Stimulated activated memory B cell treated with anti-CD40 and anti-IgM and Interleukin-4, amounts not matched to agents 10 μg/mL and 1 μg/mL and 100 μg/mL, for 72 hours (primary cell): ENCODE measurements at places on chromosomes 16 and 17.
A peak's percentile ranks its signal among the peaks of the same experiment; 100 is the strongest.

DNA sequence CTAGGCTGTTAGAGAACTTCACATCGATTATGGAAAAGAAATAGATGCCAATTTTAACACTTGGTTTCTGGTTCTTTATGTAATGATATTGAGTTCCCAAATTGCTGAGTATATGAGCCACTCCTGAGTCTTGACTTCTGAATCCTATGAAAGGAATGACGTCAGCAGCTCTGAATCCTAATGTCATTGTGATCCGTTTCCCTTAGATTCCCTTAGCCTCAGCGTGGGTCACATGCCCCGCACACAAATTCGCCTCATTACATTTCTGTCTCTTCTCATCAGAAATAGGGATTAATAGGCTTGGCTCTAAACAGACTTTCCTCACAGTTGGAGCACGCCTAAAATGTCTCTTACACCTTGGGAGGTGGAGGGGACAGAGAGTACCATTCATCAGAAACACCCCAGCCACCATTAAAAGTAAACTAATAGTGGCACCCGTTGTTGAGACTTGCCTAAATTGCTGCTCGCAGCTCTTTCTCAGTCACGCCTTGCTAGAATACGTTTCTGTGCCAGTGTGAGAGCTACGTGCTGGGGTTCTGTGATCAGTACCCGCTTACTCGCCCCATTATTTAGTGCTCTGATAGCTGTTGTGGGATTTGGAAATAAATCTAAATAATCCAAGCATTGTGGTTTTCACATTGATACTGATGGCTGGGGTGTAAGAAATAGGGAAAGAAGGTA lies 7.1 kb downstream of the MRM3 start:
- no peak for ATAC-seq

DNA sequence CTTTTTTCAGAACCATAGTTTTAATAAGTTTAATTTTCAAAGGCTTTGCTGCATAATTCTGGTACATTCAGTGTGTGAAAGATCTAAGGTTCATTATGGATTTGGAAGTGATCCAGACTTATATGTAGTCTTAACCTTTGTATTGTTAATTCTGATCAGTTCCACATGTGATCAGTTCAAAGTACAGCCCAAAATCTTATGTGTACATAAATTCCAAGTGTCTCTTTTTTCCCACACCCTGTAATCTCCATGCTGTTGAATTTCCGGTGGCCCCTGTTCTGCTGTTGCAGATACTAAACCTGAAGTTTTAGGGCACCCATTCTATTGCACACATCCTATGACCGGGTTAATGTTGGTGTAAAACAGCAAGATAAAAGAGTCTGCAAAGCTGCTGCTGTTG lies 1147.5 kb upstream of the CDH8 start:
- ATAC-seq: no peak

GRCh38 chr17:63430223-63430622 lies 15.9 kb downstream of the CYB561 start:
- ATAC-seq: no peak

- ATAC-seq: no peak
Measured at GRCh38 chr17:41653892-41654677, 29.7 kb upstream of the KRT17 start.

- ATAC-seq: no peak
Measured at GRCh38 chr17:1203967-1204291, 24.1 kb upstream of the ABR start.

DNA sequence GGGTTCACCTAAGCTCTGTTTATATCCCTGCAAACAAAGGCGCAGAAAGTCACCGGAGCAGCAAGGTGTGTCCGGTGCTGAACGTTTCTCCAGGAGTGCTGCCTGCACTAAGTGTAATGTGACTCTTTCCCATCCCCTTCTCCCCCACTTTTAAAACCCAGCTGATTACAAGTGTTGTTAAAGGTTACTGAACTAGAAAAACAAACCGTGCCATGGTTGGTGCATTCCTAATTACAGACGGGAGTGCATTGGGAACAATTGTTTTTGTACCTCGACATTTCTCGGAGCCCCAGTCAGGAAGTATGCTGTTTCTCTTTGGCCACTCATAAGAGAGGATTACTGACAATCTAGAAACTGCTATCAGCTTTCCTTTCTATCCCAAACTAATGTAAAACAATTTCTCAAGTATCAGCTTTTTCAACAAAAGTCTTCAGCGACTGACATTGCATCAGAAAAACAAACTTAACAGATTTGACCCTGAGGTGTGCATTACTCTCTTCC lies 441.0 kb upstream of the SALL1 start:
- ATAC-seq: no peak

DNA sequence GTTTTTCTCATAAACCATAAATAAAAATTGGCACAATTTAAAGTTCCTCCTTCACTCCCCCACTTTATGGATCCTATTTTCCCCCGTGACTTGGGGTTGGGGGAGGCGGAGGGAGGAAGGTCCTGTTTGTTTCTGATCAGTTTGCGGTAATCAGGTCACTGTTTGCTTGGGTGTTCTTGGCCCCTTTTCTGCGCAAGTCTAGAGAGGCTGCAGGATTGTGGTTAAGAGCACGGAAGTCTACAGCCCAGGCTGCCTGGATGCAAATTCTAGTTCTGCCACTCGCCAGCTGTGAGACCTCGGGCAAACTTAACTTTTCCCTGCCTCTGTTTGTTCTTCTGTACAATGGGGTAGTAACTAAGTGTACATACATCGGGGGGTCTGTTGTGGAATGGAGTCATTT lies 12.1 kb downstream of the ATP2C2 start:
- no peak for ATAC-seq

DNA sequence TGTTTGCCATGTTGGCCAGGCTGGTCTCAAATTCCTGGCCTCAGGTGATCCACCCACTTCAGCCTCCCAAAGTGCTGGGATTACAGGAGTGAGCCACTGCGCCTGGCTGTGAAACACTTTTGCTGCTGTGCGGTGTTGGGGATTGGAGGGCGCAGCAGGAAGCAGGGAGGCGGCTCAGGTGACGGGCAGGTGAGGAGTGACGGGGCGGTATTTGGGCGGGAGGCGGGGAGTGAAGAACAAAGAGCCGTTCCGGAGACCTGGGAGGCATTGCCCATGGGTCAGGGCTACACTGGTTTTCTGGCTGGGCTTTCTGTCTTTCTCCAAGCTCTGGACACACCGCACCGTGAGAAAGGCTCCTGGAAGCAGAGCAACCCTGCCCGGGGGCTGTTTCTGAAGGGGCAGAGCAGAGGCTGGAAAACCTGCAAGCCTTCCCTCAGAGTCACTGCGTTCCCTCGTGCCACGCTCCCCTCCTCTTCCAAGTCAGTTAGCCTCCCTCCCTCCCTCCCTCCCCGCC lies 22.1 kb downstream of the CRISPLD2 start:
- ATAC-seq: no peak

DNA sequence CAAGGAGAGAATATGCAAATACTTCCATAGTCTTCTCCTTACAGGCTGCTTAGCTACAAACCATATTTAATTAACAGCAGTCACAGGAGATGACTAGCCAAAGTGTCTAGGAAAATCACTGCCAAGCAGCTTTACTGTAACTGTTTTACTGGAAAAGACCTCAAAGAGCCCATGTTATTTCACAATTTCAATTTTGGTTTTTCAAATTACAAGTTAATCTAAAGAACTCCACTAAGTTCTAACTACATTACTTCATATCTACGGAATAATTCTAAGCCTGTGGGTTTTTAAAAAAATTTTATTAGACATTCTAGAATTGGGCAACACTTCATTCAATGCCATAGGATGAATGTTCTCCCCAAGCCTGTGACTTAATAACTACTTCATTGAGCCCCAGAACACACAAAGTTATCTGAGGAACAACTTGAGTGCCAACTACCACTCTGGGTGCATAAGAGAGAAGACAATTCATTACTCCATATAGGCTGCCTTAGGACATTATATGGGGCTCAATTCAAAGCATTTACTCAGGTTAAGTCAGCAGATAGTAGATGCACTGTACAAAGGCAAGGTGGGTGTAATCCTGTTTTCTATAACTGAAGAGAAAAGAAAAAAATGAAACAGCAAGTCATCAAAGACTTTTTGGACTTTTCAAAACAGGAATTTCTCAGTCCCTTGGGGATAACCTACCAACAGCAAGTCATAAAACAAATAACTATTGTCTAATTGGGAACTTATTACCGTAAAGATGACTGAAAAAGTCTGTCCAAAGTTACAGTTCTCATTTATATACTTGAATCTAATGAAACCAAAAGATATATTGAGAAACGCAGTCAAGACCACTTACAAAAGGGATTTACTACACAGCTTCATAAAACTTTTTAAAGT lies 33.0 kb downstream of the STAT3 start:
- no peak for ATAC-seq

GRCh38 chr17:45896803-45897693 lies 2.7 kb downstream of the MAPT start:
- no peak for ATAC-seq

DNA sequence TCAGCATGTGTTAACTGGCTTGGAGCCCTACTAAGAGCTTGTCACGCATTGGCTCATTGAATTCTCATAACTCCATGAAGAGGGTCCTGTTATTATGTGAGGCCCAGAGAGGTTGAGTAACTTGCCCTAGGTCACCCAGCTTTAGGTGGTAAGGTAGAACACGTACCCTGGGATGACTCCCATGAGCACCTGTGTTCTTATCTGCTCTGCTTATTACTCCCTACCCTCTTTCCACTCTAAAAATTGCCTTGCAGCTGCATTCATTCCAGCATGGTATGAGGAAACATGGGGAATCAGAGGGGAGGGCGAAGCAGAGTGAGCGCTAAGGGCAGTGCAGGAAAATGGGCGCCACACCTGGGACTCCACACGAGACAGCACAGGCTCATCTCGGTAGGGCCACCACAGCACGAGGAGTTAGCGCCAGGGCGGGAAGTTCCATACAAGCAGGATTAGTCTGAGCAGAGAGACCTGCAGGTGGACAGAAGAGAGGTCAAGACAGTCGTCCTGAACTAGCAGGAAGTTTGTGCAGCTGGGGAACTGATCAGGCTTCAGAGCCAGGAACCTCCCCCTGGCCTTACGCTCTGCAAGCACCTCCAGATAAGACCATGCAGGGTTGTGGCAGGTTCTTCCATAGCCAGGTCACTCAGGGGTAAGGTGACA lies 10.1 kb downstream of the COPZ2 start:
- no peak for ATAC-seq

GRCh38 chr16:24214992-24215391 lies 41.1 kb upstream of the CACNG3 start:
- no peak for ATAC-seq

- no peak for ATAC-seq
Measured at GRCh38 chr17:69333561-69333960, 6.6 kb upstream of the ABCA5 start.

DNA sequence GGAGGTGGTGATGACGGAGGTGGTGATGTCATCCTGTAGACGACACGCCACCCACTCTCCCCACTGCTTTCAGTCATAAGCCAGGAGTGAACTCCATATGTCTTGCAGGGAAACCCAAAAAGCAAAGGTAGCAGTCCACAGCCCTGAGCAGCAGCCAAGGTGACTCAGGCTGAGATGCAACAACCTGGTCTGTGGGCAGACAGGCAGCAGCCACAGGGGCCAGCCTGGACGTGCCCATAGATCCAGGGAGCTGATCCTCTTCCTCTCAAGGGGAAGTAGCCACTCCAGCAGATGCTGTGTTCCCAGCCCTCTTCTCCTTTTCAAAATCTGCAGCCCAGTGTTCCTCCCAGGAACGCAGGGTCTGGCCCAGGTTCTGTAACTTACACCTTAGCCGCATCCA lies 17.3 kb upstream of the CIITA start:
- no peak for ATAC-seq

GRCh38 chr16:12535535-12536411 lies 267.9 kb downstream of the CPPED1 start:
- peak; percentile 91 for ATAC-seq

DNA sequence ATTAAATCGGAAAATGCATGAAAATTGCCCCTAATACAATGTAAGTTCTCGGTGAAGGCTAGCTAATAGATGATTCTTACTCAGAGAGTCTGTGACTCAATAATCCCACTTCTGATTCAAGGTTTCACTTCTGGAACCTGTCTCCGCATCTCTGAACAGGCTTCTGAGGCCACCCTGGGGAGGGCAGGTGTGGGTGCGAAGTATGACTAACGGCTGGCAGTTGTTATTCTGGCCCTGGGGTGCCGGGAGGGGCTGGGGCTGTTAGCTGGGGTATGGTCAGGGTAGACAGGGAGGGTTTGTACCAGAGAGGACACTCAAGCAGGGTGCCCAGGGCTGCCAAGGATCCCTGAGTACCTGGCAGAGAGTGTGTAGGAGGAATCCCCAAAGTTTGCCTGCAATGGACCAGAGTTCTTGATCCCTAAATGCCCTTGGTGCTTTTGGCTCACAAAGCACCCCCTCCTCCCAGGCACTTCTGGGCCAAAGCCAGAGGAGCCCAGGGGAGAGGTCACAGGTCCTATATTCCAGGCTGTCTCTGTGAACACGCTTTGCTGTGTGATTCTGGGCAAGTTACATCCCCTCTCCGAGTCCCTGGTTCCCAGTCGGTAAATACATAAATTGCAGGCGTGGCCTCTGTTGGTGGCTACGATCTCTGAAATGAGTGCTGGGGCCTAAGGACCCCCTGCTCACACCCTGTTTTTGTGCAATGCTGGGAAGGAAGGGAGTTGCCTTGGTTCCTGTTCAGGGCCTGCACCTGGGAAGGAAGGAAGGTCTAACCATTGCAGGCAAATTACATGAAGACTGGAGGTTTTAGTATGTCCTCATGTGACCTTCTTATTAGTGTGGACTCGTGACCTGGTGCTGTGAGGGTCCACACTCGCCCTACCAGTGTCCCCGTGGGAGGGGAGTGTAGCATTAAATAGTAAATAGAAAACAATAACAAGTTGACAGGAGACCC lies 49.9 kb upstream of the CPNE2 start:
- peak; percentile 83 for ATAC-seq

DNA sequence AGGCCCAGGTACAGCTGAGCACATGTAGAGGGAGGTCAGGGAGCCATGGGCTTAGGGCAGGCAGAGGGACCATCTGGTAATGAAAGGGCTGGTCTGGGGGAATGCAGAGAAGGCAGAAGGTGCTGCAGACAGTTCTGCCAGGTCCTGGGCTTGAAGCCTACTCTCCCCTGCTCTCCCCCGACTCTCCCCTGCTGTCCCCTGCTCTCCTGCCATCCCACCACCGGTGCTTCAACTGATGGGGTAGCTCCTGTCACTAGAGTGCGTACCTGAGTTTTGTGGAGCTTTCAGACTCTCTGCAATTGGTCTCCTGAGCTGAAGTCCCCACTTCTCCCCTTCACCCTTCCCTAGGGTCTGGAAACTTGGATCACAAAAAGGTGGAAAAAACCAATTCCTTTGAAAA lies 37.3 kb upstream of the PHOSPHO1 start:
- ATAC-seq: no peak

- no peak for ATAC-seq
Measured at GRCh38 chr17:78862073-78863023, 21.7 kb upstream of the USP36 start.

DNA sequence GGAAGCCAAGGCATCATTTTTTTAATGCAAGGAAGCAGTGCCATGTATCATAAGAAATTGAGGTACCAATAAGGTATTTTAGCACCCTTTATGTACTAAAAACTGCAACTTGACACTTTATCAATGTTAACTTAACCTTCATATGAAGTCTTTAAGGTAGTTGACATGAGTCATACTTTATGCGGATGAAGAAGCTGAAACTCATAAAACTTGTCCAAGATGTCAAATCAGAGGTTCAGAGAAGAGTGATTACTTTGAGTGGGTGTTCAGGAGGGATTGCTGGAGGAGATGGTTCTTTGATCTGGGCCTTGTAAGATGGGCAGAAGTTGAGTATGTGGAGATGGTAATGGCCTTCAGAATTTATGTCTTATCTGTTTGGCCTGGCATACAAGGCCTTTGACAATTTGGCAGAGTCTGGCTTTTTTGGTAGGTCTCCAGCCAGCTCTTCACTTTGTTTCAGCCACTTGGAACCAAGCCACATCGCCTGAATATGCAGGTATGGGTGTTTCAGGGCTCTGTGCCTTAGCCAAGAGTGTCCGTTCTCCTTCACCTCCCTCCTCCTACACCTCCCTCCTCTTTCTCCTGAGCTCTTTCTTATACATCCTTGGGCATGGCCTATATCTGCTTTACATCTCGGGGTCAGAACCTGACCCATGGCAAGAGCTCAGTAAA lies 23.7 kb downstream of the YPEL2 start:
- ATAC-seq: no peak
